Endothelial cell of umbilical vein (primary cell): ENCODE measurements at places on chromosomes 5 and 9. TPM values are rescaled to one million over a fixed set of nuclear protein-coding genes. Genes with fewer than 3 reads are reported as not detected.

Gene CARTPT
- total RNA-seq = not detected in 2 replicates

DNA sequence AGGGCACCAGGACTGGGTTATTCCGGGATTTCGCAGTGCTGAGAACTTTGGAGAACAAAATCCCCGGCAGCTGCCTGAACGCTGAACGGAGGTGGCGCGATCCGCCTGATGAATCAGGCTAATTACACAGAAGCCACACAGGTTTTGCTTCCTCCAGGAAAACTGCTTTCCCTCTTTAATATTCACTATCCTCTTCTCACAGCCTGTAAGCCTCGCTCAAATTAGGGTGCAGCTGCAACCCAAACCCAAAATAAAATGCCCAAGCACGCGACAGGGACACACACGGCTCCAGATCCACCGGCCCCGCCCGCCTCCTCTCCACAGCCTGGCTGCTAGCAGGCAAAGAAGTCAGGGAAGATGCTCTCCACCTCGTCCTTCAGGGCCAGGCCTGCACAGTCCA lies 6.0 kb downstream of the SOHLH1 start:
- no peak for DNase-seq

DNA sequence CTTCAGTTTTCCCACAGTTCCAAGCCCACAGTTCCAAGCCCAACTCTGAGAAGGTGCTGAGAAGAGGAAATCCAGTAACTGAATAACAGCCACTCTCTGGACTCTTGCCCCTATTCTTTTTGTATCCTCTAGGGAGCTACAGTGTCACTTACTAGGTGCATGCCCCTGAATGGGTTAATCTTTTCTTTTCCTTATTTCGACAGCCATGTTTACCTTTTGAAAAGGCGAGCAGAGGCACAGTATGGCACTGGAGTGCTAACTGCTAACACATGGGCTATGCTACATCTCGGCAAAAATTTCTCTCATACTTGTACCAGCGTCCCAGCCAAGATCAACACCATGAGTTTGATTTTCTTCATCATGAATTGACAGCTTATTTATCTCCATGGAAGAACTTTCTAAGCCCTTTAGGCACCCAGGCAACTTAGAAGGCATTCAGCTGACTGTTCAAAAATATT lies 222.6 kb downstream of the EBF1 start:
- DNase-seq = no peak

- DNase-seq = no peak
Observed at GRCh38 chr5:79954620-79955019, 36.4 kb downstream of the MTX3 start.

Gene TMEM252
- not detected in 2 replicates for total RNA-seq

GRCh38 chr9:115008536-115009270 lies 78.3 kb upstream of the TNFSF8 start:
- DNase-seq = no peak

Gene FAM169A
- 0.62 and 0.72 TPM in 2 replicates for total RNA-seq

Gene PCDHGA3
- 1.1 and 1.2 TPM in 2 replicates for total RNA-seq

DNA sequence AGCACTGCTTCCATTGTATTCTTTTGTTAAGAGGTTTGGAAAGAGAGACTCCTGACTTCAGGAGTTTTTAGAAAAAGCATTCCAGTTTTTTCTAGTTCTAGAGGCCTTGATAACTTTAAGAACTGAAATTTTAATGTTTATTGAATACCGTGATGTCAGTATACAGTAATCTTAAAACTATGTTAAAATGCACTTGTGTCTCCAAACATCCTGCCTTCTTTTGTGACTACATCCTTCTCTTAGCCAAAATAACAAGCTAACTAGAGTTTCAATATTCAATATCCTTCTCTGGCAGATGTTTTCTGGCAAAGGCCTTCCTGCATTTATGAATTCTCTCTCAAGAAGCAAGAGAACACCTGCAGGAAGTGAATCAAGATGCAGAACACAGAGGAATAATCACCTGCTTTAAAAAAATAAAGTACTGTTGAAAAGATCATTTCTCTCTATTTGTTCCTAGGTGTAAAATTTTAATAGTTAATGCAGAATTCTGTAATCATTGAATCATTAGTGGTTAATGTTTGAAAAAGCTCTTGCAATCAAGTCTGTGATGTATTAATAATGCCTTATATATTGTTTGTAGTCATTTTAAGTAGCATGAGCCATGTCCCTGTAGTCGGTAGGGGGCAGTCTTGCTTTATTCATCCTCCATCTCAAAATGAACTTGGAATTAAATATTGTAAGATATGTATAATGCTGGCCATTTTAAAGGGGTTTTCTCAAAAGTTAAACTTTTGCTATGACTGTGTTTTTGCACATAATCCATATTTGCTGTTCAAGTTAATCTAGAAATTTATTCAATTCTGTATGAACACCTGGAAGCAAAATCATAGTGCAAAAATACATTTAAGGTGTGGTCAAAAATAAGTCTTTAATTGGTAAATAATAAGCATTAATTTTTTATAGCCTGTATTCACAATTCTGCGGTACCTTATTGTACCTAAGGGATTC lies 43.1 kb downstream of the NDFIP1 start:
- DNase-seq = peak; percentile 83

DNA sequence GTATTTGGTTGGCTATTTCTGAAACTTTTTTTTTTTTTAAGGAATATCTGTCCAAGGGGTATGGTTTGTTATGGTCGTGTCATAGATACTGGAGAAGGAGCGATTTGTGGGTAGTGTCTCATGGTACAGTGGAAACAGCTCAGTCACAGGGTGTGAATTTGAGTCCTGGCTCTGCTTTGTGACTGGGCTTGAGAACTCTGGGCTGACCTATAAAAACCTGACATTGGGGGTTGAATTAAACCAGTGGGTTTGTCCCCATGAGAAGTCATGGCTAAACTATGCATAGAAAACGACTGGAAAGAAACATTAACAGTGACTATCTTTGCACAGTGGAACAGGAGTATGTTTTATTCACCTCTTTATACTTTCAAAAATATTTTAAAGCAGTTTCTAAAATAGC lies 54.7 kb downstream of the MACROH2A1 start:
- DNase-seq = no peak

Gene PCDHA9
- total RNA-seq = not detected in 2 replicates

DNA sequence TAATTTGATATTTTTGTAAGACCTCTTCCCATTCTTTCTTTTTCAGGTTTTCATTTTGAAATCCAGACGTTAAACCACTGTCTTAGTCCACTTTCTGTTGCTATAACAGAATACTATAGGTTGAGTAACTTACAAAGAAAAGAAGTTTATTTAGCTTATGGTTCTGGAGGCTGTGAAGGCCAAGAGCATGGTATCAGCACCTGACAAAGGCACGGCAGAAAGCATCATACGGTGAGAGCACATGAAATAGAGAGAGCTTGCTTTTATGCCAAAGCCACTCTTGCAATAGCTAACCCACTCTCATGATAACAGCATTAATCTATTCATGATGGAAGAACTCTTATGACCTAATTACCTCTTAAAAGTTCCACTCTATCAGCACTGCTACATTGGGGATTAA lies 255.6 kb upstream of the PDE4D start:
- no peak for DNase-seq

DNA sequence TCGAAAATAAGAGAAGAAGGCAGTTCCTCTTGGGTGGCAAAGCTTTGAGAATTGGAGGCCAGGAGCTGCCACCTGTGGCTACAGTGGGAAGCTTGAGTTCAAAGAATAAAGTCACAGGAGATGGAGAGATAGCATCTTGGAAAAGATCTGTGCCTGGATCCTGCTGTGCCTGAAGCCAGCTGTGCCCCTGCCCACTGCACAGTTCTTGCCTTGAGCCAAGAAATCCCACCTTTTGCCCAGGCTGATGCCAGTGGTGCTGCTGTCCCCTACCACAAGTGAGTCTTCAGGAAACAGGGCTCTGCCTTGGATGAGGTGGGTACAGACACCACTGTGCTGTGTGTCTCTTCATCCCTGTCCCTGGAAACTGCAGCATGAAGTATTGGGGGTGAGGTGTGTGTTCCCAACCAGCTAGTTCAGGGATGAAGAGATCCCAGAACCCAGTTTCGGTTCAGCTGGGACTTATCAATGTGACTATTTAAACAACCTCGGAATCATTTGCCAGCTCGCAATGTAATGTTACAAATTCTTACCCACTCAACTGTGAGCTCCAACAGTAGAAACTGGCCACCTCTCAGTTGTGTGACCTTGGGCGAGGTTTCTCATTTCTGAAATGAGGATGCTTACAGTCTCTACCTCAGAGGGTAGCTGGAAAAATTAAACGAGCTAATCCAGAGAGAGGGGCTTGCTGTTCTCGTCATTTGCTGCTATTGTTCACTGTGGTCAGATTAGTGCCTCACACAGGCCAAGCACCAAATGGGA lies 5.9 kb downstream of the IER5L start:
- DNase-seq = no peak

GRCh38 chr5:122494109-122494508 lies 182.1 kb downstream of the SNCAIP start:
- no peak for DNase-seq

- DNase-seq = no peak
Observed at GRCh38 chr5:32779754-32780415, 68.8 kb downstream of the NPR3 start.

Gene AIF1L
- 35.3 and 39.7 TPM in 2 replicates for total RNA-seq

Gene IFNA2
- not detected in 2 replicates for total RNA-seq

- DNase-seq = peak; percentile 12
Observed at GRCh38 chr5:140868721-140869554, at the start of gene PCDHA11. PCDHA11 (plus strand) TSS chr5:140868957; CDS start chr5:140869104, 147 bp downstream.

GRCh38 chr9:2253636-2254580 lies 238.8 kb downstream of the SMARCA2 start:
- no peak for DNase-seq

GRCh38 chr5:67201897-67202549 lies 5.4 kb upstream of the CD180 start:
- no peak for DNase-seq

Gene TRIP13
- 32.9 and 39.0 TPM in 2 replicates for total RNA-seq
